ENCODE measurements at places on chromosomes 13 and 19.

DNA sequence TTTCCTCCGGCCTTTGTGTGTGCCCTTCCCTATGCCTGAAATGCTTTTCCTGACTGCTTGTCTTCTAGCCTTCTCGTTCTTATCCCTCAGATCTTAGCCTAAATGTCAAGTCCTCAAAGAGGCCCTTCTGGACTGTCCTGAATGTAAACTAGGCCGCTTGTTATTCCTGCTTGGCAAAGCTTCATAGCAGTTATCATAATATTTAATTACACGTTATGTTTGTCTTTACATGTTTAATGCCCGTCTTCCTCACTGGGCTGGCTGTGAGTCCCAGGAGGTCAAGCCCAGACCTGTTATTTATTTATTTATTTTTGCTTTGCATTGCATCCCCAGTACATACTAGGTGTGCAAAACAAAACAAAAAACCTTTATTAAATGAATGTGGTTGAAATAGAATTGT is 62.7 kb downstream of the SIPA1L3 start:
- no peak overlapping the region for H3K4me3 ChIP-seq
- peaks cover 68% of the 10 kb centered on the region for H3K4me1 ChIP-seq
- peak overlapping the region; percentile 54 for H3K27ac ChIP-seq
- no peaks in the 10 kb centered on the region for H3K27me3 ChIP-seq
- DNase-seq, result no peak

DNA sequence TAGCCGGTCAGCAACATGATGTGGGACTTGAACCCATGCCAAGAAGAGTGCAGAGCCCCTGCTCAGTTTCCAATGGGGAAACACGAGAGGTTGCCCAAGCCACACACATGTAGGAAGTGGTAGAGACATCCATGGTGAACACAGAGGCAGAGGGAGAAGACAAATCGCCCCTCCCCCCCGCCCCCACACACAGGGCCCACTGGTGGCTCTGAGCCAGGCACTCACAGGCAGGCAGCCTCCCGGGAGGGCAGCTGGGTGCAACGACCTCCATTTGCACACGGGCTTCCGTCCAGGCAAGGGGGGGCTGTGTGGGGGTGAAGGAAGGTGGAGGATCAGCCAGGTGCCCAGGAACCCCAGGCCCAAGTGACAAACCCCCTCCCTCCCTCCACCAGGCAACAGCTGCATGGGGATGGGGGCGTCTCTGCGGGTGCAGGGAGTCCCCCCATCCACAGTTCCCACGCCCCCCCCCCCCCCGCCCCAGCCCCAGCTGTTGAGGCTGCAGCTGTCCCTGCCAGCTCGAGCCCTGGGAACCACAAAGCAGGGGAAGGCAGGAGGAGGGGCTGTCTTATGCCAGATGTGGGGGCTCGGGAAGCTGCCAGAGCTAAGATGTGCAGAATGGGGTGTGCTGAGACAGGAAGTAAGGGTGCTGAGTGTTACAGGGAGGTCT is 3.4 kb downstream of the NOTCH3 start:
- no peaks in the 10 kb centered on the region for H3K36me3 ChIP-seq
- H3K4me1 ChIP-seq, result peaks cover 31% of the 10 kb centered on the region
- no peak overlapping the region for H3K27ac ChIP-seq
- DNase-seq, result no peak
- no peak overlapping the region for H3K4me3 ChIP-seq

DNA sequence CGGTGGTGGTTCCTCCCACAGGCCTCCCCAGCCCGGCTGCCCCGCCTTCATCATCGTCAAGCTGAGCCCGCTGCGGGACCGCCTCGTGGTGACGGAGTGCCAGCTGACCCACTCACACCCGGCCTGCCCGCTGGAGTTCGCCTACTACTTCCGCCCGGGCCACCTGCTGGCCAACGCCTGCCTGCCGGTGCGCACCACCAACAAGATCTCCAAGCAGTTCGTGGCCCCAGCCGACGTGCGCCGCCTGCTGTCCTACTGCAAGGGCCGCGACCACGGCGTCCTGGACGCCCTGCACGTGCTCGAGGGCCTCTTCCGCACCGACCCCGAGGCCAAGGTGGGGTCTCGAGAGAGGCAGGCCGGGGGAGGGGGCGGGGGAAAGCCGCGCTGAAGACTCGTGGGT is 12.0 kb downstream of the ZSWIM9 start:
- peaks cover 16% of the 10 kb centered on the region for H3K36me3 ChIP-seq
- no peak for DNase-seq
- H3K27ac ChIP-seq, result no peak overlapping the region
- no peak overlapping the region for H3K4me3 ChIP-seq

GRCh38 chr19:8208119-8208921 is 850 bp upstream of the CERS4 start:
- DNase-seq, result peak; percentile 23
- H3K4me1 ChIP-seq, result peaks cover 51% of the 10 kb centered on the region
- H3K4me3 ChIP-seq, result peak overlapping the region; percentile 83
- peak overlapping the region; percentile 81 for H3K27ac ChIP-seq
- H3K36me3 ChIP-seq, result peaks cover 20% of the 10 kb centered on the region

Measured in activated B cell treated with CpG ODN at 0.5 μM for 24 hours (primary cell).